ENCODE measurements at places on chromosomes 3 and 15.

GRCh38 chr15:40850576-40851112 lies 6.8 kb downstream of the SPINT1 start:
- no peak for DNase-seq

DNA sequence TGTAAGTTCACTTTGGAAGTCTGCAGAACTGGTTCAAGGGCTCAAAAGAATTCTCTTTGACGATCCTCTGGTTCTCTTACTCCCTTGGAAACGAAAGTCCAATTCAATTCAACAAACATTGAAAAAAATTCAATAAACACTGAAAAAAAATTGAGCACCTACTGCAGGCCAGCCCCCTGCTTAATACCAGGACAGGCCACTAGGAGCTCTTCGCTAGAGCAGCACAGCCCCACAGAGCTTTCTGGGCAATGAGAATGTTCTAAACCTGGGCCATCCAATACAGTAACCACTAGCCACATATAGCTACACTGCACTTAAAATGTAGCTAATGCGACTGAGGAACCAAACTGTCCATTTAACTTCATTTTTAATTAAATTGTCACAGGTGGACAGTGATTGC lies 50.4 kb upstream of the DCLK3 start:
- DNase-seq: no peak

GRCh38 chr3:87997966-87998365 lies 60.8 kb downstream of the CGGBP1 start:
- no peak for DNase-seq

- no peak for DNase-seq
Observed at GRCh38 chr3:190456770-190457169, 7.1 kb upstream of the TMEM207 start.

DNA sequence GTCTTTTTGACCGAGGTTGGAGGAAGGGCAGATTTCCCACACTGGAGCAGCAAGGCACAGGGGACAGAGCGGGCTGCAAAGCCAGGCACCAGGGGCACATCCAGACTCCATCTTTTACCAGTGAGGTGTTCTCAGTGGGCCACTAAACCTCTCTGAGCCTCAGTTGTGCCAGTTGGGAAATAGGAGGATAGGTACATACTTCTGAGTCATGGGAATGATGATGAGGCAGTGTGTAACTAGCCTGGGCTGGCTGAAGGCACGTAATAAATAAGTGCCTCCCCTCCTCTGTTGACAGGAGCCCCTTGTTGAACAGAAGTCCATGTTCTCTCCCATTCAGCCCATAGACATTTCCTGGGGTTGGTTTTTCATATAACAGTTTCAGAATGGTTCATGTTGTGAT lies 48.7 kb downstream of the GPD1L start:
- no peak for DNase-seq

GRCh38 chr3:122952520-122952919 lies 75.0 kb downstream of the SEMA5B start:
- peak; percentile 69 for DNase-seq

- no peak for DNase-seq
Observed at GRCh38 chr3:60114191-60114590, 1064.4 kb upstream of the CFAP20DC start.

- DNase-seq: peak; percentile 88
Observed at GRCh38 chr15:65832549-65833364, 36.5 kb upstream of the RAB11A start.

GRCh38 chr15:57732526-57733331 lies 26.2 kb downstream of the POLR2M start:
- peak; percentile 36 for DNase-seq

GRCh38 chr3:82015241-82015640 lies 253.8 kb upstream of the GBE1 start:
- DNase-seq: no peak

DNA sequence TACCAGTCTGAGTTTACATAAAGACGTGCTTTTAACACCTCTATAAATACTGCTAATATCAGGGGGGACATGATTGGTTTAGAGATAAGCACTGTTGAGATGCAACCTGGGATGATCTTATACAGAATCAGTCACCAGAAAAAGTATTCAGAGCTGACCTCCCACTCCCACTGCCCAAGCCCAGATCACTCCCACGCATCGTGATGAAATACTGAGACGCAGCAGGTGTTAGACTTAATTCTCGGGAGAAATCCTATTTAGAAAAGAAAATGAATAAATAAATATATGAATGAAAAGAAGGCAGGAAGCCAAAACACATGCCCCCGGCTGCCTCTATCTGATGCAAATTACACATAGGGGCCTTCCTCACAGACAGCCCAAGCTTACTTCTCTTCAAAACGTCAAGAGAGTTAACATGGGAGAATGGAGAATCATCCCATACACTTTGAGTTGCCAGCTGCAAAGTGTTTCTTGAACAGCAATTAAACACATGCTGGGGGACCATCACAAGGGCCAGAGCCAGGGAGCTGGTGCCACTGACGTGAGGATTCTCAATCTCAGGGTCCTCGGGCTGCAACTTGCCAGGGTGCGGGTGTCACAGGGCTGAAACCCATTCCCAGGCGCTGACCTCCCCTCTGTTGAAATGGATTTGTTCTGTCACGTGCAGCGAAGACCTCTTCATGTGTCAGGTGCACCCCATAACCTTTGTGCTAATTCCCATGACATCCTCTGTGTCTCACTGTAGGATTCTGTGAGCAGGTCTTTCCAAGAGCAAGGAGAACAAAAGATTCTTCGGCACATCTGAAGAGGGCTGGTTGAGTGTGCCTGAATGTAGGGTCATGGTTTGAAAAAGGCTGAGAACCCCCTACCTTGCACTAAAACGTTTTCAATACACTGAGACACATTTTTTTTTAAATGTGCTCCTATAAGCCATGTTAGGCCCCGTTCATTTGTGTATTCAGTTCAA lies 764.2 kb upstream of the ARRDC4 start:
- no peak for DNase-seq

GRCh38 chr15:40525855-40526254 lies 39.0 kb downstream of the CCDC32 start:
- no peak for DNase-seq

GRCh38 chr15:71362556-71362955 lies 247.3 kb downstream of the THSD4 start:
- DNase-seq: no peak

DNA sequence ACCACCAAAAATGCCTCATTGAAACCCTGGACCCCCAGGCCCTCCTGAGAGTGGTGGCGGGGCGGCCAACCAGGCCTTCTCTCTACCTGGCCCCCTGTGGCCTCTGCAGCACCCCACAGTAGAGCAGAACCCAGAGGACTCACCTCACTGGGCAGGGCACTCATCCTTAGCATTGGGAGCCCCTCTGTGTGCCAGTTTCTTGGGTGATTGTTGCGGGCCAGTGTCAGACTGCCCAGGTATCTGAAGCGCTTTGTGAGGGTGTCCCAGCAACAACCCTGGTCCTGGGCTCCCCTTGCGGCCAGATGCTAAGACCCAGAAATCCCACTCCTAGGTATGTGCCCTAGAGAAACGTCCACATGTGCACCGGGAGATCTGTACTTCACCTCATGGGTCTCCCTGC lies 20.7 kb upstream of the MRPS22 start:
- no peak for DNase-seq

GRCh38 chr3:181916013-181916412 lies 204.3 kb downstream of the SOX2 start:
- DNase-seq: no peak

- no peak for DNase-seq
Observed at GRCh38 chr3:70771426-70772147, 459.1 kb upstream of the MDFIC2 start.

GRCh38 chr15:60740787-60741354 lies 261.9 kb upstream of the ICE2 start:
- DNase-seq: no peak

- no peak for DNase-seq
Observed at GRCh38 chr3:10553591-10554235, 48.3 kb upstream of the ATP2B2 start.
